Muscle of leg (tissue), 16 donors: ENCODE measurements at places on chromosomes 6 and 20.

GRCh38 chr6:14380086-14380820, 262.7 kb downstream of the CD83 start:
- no peaks in the 10 kb centered on the region for H3K4me1 ChIP-seq
- H3K4me3 ChIP-seq = no peak overlapping the region
- H3K27ac ChIP-seq = no peak overlapping the region
- no peaks in the 10 kb centered on the region for H3K36me3 ChIP-seq
- DNase-seq = no peak

DNA sequence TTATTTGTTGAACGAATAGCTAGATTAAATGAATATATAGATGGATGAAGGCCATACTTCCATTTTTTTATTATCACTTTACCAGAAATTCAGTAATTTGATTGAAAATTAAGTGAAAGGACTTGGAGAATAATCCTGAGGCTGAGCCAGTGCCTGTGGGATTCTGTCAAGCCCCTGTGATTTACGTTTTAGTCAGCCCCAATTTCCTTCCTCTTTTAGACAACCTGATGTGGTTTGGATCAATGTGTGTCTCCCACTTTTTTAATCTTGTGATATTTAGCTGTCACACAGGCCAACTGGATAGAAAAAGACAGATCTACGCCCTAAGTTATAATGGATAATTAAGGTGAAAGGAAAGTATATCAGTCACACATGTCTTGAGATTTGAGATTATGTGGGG, 188.8 kb downstream of the EDN1 start:
- no peaks in the 10 kb centered on the region for H3K27me3 ChIP-seq
- H3K27ac ChIP-seq = no peak overlapping the region
- H3K36me3 ChIP-seq = no peaks in the 10 kb centered on the region
- no peak overlapping the region for H3K4me3 ChIP-seq

DNA sequence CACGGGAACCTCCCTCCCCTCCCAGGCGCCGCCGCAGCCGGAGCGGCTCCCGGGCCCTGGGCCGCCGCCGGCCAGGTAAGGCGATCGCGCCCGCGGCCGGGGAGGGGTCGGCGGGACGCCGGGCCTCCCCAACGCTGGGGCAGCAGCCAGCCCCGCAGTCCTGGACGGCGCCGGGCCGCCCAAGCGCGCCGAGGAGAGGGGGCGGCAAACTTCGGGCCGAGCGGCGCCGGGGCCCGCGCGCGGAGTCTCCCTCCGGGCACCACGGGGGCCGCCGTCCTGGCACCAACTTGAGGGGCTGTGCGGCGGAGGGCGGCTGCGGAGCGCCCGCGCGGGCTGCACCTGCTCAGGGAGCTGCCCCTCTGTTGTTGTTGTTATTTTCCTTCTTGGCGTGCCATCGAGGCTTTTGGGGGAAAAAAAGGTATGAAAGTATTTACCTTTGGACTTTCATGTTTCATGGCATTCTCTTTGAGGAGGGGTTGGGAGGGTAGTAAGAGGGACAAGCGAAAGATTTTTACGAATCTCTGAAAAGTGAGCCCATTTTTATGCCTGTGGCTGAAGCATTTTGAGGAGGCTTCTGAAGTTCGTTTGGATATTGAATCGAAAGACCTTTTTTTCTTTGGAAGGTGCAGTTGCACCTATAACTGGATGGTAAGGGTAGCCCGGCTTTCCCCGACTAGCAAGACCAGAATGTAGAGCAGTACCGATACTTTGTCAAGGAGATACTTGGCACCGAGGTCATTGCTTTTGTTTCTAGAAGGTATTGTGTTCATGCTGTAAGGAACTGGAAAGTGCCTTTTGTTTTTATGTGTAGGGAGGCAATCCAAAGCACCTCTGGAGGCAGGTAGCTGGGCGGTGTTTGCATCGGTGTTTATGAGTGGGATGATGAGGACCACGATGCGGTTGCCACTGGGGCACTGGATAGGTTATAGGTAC, at the start of gene RNF182:
Gene RNF182 (plus strand): TSS at position 4 of the 933 bp plus-strand sequence. CDS start 52,168 bp downstream, outside the sequence.
- DNase-seq = no peak
- no peaks in the 10 kb centered on the region for H3K36me3 ChIP-seq
- peak within 1 kb of the TSS; percentile 45 for H3K4me3 ChIP-seq
- peaks cover 14% of the 10 kb centered on the region for H3K4me1 ChIP-seq
- peaks cover 28% of the 10 kb centered on the region for H3K27me3 ChIP-seq

DNA sequence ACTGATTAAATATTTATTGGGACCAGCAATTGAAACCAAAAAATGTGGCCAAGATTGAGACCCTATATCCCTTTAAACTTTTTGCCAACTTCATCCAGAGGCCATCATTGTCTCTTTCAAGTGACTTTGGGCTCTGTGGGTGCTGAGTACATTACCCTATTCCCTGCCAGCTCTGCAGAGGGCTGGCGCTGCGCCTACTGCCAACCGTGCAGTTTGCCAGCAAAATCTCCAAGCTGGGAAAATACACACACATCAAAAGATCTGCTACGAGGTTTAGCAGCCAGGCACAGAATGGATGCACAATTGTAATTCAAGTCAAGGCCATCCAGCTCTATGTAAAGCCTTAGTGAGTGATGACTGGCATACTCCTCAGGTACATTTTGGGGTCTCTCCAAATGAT, 125.0 kb downstream of the CBLN4 start:
- no peak overlapping the region for H3K4me3 ChIP-seq
- H3K4me1 ChIP-seq = no peaks in the 10 kb centered on the region
- no peaks in the 10 kb centered on the region for H3K36me3 ChIP-seq

GRCh38 chr6:29631860-29632731, 887 bp downstream of the GABBR1 start:
- peak overlapping the region; percentile 47 for H3K27ac ChIP-seq
- peaks cover 37% of the 10 kb centered on the region for H3K4me1 ChIP-seq
- H3K4me3 ChIP-seq = peak overlapping the region; percentile 56
- peak; percentile 71 for DNase-seq
- H3K27me3 ChIP-seq = peaks cover 37% of the 10 kb centered on the region

GRCh38 chr20:652615-653109, 338 bp downstream of the SRXN1 start:
- DNase-seq = peak; percentile 69
- H3K4me1 ChIP-seq = peaks cover 15% of the 10 kb centered on the region
- peaks cover 9% of the 10 kb centered on the region for H3K27me3 ChIP-seq
- peak overlapping the region; percentile 57 for H3K4me3 ChIP-seq

GRCh38 chr6:93083337-93084230, 335.8 kb downstream of the EPHA7 start:
- H3K27ac ChIP-seq = no peak overlapping the region
- H3K4me1 ChIP-seq = no peaks in the 10 kb centered on the region
- no peak overlapping the region for H3K4me3 ChIP-seq
- peak; percentile 89 for DNase-seq

GRCh38 chr20:35478804-35479472, 23.5 kb downstream of the CEP250 start:
- peaks cover 60% of the 10 kb centered on the region for H3K36me3 ChIP-seq
- no peak overlapping the region for H3K27ac ChIP-seq
- H3K4me1 ChIP-seq = no peaks in the 10 kb centered on the region
- H3K4me3 ChIP-seq = no peak overlapping the region

- H3K27me3 ChIP-seq = no peaks in the 10 kb centered on the region
- no peak overlapping the region for H3K4me3 ChIP-seq
- peak; percentile 11 for DNase-seq
- no peaks in the 10 kb centered on the region for H3K4me1 ChIP-seq
Observed at GRCh38 chr6:155443168-155443567, 12.5 kb downstream of the NOX3 start.
